ENCODE measurements at places on chromosomes 2 and 18.
A peak's percentile ranks its signal among the peaks of the same experiment; 100 is the strongest.

GRCh38 chr2:8627019-8627691 is 54.7 kb upstream of the ID2 start:
- DNase-seq: no peak

DNA sequence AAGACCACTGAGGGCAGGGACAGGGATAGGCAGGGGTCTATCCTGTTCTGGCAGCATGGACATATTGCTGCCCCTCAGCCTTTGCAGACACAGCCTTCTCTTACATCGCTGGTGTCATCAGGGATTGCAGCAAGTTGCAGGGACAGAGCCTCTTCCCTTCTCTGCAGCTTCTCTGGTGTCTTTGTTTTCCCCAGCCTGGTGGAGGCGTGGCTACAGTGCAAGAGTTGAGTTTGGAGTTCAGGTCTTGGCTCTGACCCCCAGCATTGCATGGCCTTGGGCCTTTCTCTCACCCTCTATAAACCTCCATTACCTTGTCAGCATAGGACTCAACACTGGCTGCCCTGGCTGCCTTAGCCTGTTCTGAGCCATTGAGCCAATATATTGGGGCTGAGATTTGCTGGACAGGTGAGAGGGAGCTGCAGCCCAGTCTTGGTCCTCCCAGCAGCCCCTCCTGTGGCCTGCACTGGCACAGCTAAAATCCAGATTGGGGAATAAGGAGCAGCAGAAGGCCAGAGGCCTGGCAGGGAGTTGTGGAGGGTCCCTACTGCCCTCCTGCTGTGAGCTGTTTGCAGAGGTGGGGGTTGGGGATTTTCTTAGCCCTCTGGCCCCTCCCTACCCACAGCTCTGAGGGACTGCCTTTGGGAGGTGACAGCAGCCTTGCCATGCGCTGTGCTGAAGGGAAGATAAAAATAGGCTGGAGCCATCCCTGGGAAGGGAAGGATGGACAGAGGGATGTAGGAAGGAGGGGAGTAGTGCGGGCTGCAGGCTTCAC is 22.8 kb downstream of the EHD3 start:
- DNase-seq: no peak

DNA sequence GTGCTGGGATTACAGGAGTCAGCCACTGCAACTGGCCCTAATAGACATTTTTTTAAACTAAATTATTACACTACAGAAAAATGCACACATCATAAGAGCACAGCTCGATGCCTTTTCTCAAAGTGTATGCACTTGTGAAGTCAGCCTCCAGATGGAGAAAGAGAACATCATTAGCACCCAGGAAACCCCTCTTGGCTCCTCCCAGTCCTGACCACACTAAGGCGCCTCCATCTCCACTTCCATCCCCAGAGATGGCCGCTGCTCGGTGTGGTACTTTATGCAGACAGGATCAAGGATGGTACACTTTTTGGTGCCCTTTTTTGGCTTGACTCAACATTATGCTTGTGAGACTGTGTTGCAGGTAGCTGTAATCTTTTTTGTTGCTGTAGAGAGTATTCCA is 34.8 kb downstream of the RRM2 start:
- DNase-seq: no peak

DNA sequence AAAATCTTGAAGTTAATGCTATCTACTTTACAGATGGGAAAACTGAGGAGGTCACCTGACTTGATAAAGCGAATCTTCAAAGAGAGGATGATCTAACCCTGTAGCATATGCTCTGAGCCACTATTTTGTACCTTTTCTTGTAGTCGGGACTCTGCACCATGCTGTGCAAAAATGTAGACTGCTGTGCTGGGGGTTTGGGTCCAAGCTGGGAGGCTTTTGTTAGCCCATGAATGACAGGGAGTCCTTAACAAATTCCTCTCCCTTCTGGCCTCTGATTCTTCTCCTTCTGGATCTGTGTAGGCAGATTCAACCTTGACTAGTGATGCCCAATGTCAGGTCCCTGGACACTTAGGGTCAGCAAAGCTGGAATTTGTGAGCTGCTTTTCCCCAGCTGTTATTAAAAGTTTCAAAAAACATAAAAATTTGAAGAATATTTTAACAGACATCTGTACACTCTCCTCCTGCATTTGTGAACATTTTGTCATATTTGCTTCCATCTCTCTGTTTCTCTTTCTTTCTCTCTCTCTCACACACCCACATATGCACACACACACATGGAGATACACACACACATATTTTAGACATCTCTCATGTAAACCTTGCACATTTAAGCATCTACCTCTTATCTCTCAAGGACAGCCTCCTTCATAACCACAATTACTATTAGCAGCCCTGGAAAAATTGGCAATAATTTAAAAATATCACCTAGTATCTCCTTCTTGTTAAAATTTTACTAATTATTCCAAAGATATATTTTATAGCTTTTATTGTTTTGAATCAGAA is 335.0 kb upstream of the TRIB2 start:
- DNase-seq: no peak

- DNase-seq: no peak
Measured at GRCh38 chr18:65706646-65707045, 44.2 kb upstream of the CDH7 start.

DNA sequence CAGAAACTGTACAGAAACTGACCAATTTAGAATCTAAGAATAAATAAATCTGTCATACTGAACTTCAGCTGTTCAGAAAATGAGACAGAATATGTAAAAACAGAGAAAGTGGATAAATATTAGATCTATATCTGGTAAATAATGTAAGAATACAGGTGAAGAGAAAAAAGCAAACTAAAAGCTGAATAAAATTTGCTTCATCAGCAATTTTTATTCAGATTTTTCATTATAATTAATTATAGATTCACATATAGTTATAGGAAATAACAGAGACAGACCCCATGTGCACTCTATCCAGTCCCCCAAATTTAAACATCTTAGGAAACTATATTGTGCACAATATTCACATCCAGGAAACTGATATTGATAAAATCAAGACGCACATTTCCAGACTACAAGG is 299.2 kb downstream of the EXOC6B start:
- no peak for DNase-seq

DNA sequence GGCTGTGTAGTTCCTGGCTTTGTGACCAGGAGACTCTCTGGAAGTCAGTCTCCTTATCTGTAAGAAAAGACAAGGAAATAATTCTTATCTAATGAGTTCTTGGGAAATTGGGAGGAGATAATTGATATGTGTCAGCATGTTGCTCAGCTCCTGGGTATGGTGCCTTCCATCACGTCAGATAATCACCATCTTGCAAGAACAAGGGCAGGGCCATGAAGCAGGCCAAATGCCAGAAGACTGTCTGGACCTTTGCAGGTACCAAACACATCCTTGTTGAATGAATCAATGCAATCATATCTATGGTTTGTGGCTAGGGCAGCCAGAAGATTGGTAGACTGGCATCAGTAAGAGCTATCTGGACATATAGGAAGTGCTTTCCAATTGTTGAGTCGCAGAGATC is 473.5 kb downstream of the TNS1 start:
- no peak for DNase-seq

DNA sequence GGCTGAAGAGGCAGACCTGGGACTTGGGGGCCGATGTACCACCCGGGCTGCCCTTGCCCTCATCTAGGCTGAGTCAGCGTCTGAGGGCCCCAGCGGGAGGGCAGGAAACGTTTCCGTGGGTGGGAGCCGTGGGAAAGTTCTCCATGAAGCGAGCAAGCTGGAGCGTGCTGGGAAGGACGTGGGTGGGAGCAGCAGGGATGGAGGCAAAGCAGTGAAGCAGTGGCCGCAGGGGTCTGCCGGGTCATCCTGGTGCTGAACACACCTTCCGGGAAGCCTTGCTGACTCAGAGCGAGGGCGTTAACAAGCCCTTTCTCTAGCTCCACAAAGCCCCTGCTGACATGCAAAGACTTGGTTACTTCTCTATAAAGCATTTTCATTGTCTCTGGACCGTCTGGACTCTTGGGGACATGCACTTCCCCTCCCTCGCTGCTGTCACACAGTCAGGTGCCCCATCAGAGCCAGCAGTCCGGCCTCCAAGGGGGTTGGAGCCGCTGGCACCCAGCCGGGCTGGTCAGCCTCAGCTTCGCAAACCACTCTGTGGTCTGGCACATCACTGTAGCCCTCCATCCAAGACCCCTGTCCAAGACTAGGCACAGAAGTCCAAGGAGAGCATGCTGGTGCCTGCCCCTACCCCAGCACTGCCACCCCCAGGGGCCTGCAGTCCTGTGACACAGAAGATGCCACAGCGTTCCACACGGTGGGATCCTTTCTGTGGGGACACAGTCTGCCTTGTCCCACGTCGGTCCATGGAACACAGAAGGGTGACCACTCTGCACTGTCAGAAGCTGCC is 115.1 kb upstream of the GPC1 start:
- DNase-seq: no peak

GRCh38 chr2:202490479-202490878 is 114.4 kb downstream of the BMPR2 start:
- DNase-seq: no peak

- no peak for DNase-seq
Measured at GRCh38 chr2:172806493-172806892, 70.8 kb downstream of the RAPGEF4 start.

GRCh38 chr18:8615397-8616027 is 6.3 kb downstream of the RAB12 start:
- DNase-seq: no peak

GRCh38 chr2:30298302-30298701 is 67.0 kb downstream of the LBH start:
- no peak for DNase-seq

DNA sequence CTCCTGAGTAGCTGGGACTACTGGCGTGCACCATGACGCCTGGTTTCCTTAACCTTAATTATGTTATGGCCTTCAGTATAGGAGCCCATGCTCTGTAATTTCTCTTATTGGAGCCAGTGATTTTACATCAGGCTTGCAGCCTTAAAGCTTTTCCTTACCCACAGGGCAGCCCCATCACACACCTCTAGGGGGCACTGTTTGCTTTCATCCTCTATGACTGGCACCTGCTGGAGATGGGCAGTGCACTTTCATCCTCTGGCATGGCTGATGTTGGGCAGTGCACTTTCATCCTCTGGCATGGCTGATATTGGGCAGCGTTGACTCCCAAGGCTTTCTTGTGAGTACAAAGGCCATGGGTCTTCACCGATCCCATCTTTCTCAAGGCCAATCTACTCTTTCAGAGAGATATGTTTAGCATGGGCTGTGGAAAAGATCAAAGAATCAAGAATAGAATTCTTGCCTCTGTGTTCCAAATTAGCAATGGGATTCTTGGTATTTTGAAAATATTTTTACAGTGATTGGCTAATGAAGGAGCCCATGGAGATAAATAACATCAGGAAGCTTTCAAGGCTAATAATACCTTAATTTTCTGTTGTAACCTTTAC is 80.7 kb upstream of the MEX3C start:
- DNase-seq: peak; percentile 24

- no peak for DNase-seq
Measured at GRCh38 chr2:203797712-203798111, 69.9 kb upstream of the CTLA4 start.

DNA sequence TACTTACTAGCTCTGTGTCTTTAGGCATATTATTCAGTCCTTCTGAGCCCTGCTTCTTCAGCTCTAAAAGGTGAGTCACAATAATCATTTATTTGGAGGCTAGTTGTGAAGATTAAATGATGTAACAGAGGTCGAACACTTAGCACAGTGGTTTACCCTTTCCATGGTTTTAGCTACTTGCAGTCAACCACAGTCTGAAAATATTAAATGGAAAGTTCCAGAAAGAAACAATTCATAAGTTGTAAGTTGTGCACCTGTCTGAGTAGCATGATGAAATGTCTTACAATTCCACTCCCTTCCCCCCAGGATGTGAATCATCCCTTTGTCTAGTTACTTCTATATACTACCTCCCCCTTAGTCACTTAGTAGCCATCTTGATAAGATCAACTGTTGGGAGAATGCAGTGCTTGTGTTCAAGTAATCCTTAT is 217.6 kb upstream of the THUMPD2 start:
- DNase-seq: no peak

DNA sequence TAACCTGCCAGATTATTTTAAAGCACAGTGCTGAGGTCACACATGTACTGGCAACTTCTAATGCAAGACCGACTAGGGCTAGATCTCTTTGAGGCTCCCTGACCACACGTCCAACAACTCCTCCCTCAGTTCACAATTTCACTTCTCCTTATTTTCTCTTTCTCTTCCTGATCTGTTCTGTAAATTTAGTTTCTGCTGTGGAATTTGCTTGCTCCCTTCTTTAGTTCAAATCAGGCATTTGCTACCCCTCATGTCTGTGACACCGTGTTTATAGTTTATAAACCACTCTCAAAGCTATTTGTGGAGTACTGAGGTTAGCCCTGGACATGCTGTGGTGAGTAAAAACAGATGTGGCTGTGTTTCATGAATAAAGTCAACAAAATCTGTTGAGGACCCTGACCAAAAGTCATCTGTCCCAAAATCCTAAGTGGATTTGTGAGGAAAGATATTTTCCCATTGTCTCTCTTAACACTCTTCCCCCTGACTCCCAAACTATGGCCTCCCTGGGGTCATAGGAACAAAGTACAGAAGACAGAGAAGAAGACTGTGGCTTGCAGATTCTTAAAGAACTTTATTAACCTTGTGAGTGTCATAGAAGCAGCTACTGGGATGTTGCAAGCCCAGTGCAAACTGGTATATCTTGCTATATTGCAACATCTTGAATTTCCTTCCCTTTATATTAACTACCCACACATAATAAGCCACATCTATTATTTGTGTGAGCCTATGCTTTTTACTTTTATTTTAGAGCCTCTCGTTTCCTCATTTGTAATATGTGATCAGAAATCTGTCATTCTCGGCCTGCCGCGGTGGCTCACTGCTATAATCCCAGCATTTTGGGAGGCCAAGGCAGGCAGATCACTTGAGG is 3.5 kb upstream of the NAGK start:
- no peak for DNase-seq

- DNase-seq: no peak
Measured at GRCh38 chr18:74512321-74513053, 16.3 kb downstream of the CNDP2 start.

- no peak for DNase-seq
Measured at GRCh38 chr2:222688917-222689316, 17.5 kb downstream of the MOGAT1 start.

DNA sequence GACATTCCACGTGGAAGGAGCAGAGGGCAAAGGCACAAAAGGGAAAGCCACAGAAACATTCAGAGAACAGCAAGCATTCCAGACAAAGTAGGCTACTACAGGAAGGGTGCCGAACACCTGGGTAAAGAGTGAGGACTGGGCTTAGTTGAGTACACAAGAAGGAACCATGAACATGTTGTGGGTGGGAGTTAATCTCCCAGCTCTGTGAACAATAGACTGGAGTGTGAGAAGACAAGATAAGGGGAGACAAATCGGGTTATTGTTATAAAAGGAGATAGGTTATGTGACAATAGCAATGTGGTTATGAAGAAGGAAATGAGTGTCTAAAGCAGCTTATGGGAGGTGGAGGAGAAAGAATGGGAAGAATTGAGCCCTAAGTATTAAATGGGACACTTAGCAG is 70.0 kb downstream of the DPP4 start:
- no peak for DNase-seq

DNA sequence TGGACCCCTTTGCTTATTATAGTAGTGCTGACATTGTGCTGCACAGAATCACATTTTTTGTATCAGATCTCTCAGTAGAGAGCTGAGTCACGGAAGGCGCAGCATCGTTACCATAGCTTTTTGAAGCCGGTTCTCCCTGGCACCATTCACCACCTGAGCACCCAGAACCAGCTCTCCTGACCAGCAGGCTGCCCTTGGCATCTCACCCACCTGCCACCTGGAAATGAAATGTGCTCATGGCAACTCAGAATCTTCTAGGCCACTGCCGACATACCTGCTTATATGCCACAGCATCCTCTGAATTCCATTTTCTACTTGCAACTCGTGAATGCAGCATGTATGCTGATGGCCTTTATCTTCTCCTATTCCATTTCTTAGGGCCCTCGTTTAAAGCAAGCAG is 62.7 kb downstream of the COA5 start:
- no peak for DNase-seq

GRCh38 chr2:46569766-46570165 is 90.4 kb downstream of the TMEM247 start:
- DNase-seq: no peak
